Gastrocnemius medialis (tissue), 4 donors: ENCODE measurements at places on chromosomes 5 and 9. TPM values are rescaled to one million over a fixed set of nuclear protein-coding genes. Genes with fewer than 3 reads are reported as not detected.

Gene RFESD
- 0.89 TPM for total RNA-seq

DNA sequence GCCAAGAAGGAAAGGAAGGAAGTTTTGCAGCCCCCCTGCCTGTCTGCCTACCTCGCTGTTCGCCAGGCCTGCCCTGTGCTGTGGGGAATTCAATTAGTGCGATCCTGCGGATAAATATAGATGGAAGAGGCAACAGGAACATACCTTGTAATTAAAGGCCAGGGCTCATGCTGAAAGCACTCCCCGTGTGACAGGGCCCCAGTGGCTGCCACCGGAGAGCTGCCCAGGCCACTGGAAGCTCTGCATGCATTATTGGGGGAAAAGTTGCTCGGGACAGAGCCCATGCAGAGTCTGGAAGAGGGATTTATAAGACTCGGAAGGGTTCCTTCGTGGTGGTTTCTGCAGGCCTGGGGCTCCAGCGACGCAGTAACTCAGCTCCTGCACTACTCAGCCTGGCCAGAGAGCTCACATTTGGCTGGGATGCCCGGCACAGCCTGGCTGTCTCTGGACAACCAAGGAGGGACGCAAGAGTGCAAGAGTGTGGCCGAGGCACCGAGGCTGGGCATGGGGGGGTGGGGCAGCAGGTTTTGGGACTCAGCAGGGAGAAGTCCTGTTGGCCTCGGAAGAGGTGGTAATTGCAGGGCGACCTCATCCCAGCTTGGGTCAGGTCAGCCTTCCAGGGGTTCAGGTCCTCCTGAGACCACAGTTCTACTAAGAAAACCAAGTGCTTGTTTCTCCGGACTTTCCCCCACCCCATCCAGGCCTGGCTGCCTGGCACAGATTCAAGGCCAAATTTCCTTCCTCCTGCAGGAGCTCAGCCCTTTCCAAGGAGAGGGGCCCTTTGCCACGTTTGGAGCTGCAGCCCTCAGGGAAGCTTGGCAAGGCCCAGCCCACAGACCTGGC, 68.1 kb upstream of the GGTA1 start:
- H3K27ac ChIP-seq = peak overlapping the region; percentile 91
- DNase-seq = peak; percentile 62
- no peaks in the 10 kb centered on the region for H3K27me3 ChIP-seq
- H3K4me1 ChIP-seq = peaks cover 64% of the 10 kb centered on the region

Gene TMEM252
- not detected for total RNA-seq

Gene PJA2
- 37.6 TPM for total RNA-seq

Gene GNA14
- total RNA-seq = 0.22 TPM
